ENCODE measurements at places on chromosomes 2 and 18.

GRCh38 chr2:26088038-26088643 lies 54.3 kb downstream of the RAB10 start:
- peak; percentile 13 for DNase-seq

- DNase-seq: peak; percentile 78
Measured at GRCh38 chr2:19819097-19820065, 82.4 kb downstream of the TTC32 start.

GRCh38 chr2:112048887-112049286 lies 6.2 kb upstream of the TMEM87B start:
- DNase-seq: peak; percentile 52

- DNase-seq: no peak
Measured at GRCh38 chr2:21640046-21640445, 516.3 kb downstream of the TDRD15 start.

DNA sequence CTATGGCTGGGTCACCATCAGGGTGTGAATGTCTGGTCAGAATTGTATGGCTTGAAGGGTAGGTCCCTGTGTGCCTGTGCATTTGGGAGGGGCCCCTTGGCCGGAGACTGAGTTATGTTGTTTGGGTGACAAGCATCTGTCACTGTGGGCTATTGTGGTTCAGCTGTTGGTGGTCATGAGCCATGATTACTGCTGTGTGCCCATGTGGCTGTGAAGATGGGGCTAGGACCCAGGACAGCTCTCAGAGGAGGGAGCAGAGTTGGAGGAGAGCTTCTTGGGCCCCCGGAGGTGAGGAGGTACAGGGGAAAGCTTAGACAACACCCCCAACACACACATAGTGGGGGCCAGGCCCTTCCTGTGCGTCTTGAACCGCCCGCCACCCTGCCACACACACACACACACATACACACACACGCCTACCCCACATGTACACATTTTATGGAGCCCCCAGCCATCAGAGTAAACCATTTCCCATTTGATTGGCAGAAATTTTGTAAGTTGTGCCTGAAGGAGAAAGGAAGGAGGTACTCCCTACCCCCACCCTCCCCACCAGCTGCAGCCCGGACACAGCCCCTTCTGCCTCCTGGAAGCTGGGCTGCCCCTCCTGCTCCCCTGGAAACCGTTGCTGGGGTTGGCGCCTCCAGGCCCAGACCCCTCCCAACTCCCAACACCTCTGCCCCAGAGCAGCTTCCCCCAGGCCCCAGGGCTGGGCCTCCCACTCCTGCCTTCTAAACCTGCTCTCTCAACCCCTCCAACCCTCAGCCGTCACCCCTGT lies 2.0 kb downstream of the GAREM2 start:
- no peak for DNase-seq

GRCh38 chr2:166716968-166717367 lies 171.3 kb upstream of the XIRP2 start:
- DNase-seq: no peak

- DNase-seq: peak; percentile 66
Measured at GRCh38 chr2:23293063-23293462, 91.9 kb upstream of the KLHL29 start.

DNA sequence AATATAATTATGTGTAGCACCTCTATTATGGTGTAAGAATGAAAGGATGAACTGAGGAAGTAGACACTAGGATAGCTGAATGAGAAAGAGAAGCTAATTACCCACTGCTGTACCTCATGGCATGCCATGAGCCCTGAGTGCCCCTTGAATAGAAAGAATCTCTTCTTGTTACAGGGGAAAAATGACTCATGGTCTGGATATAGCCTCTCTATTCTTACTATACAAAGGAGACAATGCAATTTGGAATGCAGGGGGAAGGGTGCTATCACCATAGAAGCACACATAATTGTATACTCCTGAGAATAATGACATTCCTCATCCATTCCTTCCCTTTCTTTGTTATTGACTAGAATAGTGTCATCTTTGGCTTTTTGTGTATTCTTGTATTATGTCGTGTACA lies 385.2 kb downstream of the CDH7 start:
- peak; percentile 29 for DNase-seq

DNA sequence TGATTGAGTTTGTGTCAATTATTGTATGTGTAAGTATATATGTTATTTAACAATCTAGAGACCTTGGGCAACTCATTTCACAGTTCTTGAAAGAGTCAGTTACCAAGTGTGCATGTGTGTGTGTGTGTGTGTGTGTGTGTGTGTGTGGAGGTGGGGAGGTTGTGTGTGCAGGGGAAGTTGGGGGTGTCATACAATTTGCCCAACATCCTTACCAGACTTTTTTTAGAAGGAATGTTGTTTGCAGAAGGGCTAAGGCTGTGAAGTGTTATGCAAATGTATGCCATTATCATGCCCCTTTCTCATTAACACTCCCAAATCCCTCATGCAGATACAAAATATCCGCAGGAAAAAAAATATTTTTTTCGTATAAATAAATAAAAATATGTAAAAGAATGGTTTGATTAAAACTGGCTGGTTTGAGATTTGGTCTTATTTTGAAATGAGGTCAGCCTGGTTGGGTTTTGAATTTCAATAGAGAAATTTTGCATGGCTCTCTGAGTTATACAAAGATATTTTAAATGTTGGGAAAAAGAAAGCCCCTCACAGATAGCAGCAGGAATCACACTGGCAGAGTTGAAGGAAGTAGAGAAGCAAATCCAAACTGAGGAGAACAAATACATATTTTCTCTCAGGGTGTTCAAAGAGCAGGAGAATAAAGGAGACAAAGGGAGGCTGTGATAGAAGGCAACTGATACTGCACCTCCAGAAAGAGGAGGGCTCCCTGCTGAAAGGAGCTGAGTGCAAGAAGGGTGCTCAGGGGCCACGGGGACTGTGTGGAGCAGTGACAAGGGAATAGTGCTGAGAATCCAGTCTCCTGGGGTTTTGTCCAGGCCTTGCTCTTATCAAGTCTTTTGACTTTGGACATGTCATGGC lies 1365.5 kb upstream of the CELF4 start:
- no peak for DNase-seq

GRCh38 chr2:19120941-19121750 lies 237.3 kb downstream of the OSR1 start:
- DNase-seq: peak; percentile 91

- DNase-seq: peak; percentile 36
Measured at GRCh38 chr2:125427721-125428315, 1228.1 kb upstream of the GYPC start.

DNA sequence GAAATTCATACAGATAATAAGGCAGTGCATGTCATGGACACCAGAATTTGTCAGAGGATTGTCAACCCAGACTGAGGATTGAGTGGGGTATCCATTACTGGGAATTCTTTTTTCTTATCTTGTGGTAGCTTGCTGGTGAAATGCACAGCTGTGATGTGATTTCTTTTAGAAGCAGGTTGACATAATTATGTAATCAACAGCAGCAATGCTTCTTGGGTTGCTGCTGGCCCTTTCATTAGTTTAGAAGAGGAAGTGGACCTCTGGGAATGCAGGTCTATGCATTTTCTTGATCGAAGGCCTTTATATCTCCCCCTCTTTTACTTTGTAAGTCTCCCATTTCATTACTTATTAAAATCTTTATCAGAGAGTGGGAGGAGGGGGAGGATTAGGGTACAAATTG lies 319.9 kb downstream of the AGPS start:
- no peak for DNase-seq

GRCh38 chr2:42238644-42239288 lies 69.6 kb downstream of the EML4 start:
- DNase-seq: no peak

GRCh38 chr18:47901624-47902362 lies 28.7 kb downstream of the SMAD2 start:
- no peak for DNase-seq

GRCh38 chr18:5309888-5310470 lies 14.5 kb upstream of the ZBTB14 start:
- no peak for DNase-seq

DNA sequence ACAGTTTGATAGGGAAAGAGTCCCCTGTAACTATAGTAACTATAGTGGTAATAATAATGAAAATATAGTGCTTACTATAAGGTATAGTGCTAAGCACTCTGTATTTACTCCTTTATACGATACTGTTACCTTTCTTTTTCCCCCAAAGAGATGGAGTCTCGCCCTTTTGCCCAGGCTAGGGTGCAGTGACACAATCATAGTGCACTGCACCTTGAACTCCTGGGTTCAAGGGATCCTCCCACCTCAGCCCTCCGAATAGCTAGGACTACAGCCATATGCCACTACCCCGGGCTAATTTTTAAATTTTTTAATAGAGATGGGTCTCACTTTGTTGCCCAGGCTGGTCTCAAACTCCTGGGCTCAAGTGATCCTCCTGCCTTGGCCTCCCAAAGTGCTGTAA lies 34.6 kb downstream of the EML4 start:
- no peak for DNase-seq

DNA sequence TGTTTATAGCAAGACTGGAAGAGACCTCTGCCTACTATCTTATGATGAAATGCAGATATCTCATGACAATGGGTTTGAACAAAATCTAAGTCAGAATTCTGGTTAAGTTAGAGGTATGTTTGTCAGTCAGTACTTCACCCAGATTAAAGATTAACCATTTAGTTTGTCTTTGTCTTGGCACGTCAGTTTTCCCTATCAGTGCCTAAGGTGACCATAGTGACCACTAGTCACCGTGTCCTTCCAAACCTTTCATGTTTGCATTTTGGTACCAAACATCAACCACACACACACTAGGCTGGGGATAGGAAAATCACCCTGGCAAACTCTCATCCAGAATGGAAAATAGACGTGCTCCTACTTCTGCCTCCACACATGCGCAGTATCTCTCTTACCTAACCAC lies 248.9 kb downstream of the PIEZO2 start:
- DNase-seq: no peak

DNA sequence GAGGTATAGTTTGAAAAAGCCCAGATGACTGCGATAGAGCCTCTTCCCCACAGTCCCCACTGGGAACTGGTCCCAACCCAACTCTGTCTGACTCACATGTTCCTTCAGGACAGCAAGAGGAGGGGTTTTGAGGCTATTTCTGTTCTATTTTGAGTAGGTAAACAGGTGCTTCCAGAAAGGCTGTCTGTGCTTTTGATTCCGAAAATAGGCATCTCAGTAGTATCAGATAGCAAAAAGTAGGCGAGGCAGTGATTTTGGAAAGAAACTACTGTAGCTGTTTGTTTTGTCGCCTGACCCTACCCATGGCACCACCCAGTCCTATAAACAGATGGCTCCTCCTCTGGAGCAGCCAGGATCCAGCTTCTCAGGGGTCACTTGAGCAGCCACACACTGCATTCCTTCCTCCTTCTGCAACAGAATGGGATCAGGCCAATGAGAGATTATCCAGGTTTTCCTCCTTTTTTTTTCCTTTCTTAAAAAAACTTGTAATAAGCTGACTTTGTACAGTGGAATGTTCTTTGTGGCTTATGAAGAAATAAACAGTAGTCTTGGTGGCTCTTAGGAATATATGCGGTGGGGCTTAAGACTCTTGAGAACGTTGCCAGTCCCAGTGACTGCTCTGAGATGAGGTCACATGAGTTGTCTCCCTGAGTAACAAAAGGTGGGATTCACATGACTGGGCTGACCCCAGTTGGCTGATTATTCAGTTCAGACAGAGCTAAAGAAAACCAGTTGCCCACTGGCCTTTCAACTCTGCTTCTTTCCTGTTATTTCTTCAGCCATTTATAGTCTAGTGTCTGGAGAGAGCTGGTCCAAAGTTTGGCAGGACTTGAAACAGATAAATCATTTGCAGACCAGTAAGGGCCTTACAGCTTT lies 98.6 kb downstream of the KCNS3 start:
- DNase-seq: peak; percentile 98

- peak; percentile 45 for DNase-seq
Measured at GRCh38 chr2:88874063-88874657, 182.7 kb downstream of the RPIA start.

GRCh38 chr18:5895299-5895875 lies at the start of gene TMEM200C:
Gene TMEM200C (minus strand): TSS chr18:5895522. CDS start chr18:5892063, 3,459 bp downstream.
- no peak for DNase-seq

GRCh38 chr18:48819276-48819675 lies 131.5 kb downstream of the SMAD7 start:
- DNase-seq: no peak

DNA sequence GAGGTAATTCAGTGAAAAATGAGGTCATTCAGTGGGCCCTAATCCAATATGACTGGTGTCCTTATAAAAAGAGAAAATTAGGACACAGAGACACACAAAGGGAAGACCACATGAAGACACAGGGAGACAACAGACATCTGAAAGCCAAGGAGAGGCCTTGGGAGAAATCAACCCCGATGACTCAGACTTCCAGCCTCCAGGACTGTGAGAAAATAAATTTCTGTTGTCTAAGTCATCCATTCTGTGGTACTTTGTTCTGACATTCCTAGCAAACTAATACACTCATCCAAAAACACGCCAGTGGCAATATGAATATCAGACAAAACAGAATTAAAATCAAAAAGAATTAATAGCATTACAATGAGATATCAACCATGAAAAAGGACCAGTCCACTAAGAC lies 303.7 kb downstream of the SS18 start:
- peak; percentile 95 for DNase-seq

DNA sequence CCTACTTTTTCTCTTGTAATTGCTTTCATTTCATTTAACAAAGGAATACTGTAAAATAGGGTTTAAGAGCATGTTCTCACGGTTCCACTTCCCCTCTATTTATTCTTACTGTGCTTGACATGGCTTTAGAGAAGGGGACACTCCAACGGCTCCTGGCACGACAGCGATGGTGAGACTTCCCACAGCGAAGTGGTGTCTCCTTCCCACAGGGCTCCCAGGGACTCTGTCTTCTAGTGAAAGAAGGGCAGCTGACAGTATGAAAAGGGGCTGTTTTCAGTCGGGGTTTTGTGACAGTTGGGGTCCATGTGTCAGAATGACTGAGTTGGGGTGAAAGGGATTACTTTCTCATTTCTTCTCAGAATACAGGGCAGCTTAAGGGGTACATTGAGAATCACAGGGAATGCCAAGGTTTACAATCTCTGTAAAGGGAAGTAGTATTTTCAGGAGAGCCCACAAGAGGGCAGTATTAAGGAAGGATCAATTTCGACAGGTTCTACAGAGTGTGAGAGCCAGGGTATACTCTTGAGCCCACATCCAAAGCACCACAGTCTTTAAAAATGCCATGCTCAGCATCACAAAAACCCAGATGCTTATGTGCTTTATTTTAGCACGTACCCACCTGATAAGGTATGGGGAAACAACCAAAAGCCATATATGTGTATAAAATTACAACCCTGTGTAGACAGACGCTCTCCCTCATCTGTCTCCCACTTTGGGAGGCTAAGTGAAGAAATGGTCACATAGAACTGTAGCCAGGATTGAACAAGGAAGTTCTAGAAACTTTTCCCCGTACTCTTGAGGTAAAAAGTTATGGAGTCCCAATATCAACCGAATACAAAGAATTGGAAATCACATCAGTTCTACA lies 31.3 kb upstream of the RAPGEF4 start:
- peak; percentile 43 for DNase-seq

DNA sequence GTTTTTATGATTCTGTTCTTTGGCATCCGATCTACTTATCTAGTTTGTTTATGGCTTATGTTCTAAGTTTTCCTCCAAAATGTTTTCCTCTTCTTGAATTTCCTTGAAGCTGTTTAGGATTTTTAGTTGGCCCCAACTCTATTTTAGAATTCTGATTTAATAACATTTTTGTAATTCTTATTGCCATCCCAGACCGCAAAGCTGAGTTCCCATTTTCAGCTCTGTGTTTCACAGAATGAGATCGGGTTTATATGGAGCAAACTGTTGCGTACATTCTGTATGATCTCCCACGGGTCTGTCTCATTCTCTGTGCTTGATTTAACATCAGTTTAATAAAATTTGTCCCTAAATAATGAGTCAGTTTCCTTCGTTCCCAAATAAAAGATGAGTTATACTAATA lies 59.3 kb downstream of the DPP4 start:
- DNase-seq: no peak

- peak; percentile 62 for DNase-seq
Measured at GRCh38 chr2:33425586-33426031, 50.8 kb upstream of the RASGRP3 start.

Data from fibroblast of upper back skin (primary cell).